ENCODE measurements at places on chromosomes 6 and 20.

- DNase-seq, result no peak
Measured at GRCh38 chr20:1334761-1335160, 5.8 kb upstream of the SDCBP2 start.

GRCh38 chr6:167819576-167819975, 7.1 kb upstream of the AFDN start:
- DNase-seq, result no peak

DNA sequence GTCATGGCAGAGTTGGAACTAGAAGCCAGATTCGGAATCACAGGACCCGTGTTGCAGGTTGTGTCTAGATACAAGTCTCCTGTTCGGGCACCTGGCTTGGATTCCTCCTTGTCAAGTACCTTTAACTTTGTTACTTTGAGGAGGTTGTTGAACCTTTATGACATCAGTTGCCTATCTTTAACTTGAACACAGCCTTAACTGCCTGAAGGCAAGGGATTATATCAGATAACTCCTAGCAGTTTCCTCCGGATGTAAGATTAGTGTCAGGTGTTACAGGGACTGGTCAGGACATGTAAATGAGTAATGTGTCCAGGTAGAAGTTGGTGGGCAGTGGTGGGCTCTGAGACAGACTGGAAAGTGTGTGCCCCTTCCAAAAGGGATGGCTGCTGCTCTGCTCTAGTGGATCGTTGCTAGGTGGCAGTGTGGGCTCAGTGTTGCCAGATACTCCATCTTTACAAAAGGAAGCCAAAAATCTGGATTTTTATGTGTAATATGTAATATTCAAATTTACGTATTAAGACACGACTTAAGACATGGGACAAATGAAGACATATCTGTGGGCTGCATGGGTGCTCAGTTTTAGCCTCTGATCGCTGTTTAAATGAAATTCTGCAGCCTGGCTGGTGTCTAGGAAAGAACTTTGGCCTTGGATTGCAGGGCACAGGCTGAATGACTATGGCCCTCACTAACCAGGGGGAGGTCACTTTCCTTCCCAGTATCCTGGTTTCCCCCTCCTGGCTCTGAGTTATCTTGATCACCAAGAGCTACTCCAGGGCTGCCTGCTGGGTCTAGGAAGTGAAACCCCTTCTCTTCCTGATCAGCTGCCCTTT, 27.1 kb downstream of the CHMP4B start:
- no peak for DNase-seq

DNA sequence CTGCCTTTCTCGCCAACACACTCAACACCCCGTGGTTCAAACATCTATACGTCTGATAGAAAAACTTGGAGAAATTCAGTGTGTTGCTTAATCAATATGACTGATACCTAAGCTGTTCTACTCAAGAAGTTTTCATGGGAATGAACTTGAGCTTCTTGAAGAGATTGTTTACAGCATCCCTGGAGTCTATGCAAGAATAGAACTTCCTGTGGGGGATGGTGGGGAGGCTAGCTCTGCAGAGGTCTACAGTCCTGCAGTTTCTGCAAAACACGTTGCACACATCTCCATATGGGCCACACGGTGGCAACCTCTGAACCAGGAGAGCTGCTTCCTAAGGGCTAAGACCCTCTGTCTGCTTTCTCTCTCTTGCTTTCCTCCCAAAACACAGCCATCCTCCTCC, 32.7 kb upstream of the FANCE start:
- no peak for DNase-seq

DNA sequence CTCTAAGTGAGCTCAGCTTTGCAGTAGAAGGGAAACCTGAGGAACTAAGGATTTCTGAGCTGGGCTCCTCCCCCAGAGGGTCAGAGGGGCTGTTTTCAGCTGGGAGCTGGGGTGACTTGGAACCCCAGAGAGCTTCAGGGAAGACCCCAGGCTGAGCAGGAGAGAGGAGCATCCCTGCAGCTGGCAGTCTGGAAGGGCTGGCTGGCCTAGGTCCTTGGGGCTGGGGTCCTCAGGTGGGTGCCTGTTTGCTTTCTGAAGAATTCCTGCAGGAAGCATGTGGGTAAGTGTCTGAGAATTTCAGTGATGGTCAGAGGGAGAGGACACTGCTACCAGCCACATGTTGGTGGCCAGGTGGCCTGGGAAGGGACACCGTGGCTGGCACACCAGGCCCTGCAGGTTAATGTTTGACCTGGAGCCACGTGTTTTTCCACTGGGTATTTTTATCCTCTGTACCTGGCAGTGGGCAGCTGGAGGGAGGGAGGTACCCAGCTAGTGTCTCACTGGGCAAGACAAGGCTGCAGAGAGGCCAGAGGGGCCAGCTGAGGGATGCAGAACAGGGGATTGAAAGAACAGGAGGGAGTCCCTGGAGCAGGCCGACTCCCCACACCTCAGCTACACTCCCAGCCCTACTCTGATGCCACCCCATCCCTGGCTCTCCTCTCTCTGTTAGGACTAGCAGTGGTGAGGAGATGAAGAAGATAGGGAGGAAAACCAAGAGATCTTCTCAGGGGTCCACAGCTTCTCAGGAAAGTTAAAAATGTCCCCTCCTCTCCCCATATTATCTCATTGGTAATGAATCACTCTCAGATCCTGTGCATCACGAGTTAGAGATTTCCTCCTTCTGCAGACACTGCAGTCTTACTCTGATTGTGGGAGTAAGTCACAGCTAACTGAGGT, 143.6 kb downstream of the VEGFA start:
- no peak for DNase-seq
